ENCODE measurements at places on chromosomes 5 and 9.

GRCh38 chr9:116377179-116377798 lies 223.7 kb downstream of the PAPPA start:
- DNase-seq = no peak

- DNase-seq = no peak
These were observed 1.4 kb downstream of the MEF2C start for GRCh38 chr5:88881571-88881971.

- DNase-seq = no peak
These were observed 66.7 kb downstream of the KCNIP1 start for GRCh38 chr5:170570476-170570875.

- DNase-seq = no peak
These were observed 78.9 kb downstream of the GALNT10 start for GRCh38 chr5:154269414-154269813.

- no peak for DNase-seq
These were observed 38.0 kb upstream of the FOXI1 start for GRCh38 chr5:170067574-170068170.

DNA sequence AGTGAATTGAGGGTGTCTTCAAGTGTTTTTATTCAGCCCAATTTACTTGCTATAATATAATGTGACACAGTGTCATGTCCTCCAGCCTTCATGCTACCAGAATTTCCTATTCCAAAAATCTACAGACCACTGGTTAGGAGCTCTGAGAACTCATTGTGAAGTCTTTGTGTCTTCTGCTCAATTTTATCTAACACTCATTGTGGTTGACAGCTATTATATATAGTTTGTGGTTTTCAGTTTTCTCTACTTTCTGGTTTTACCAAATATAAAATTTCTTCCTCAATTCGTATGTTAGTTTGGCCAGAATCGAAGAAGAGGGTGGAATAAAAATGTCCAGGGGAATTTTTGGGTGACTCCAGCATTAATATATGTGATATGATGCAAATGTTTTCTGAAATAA lies 509.3 kb upstream of the NUDT12 start:
- DNase-seq = no peak

GRCh38 chr5:178940569-178941360 lies at the start of gene ZNF454:
ZNF454 (plus strand) TSS chr5:178941198; CDS start chr5:178942792, 1,594 bp downstream.
- no peak for DNase-seq

DNA sequence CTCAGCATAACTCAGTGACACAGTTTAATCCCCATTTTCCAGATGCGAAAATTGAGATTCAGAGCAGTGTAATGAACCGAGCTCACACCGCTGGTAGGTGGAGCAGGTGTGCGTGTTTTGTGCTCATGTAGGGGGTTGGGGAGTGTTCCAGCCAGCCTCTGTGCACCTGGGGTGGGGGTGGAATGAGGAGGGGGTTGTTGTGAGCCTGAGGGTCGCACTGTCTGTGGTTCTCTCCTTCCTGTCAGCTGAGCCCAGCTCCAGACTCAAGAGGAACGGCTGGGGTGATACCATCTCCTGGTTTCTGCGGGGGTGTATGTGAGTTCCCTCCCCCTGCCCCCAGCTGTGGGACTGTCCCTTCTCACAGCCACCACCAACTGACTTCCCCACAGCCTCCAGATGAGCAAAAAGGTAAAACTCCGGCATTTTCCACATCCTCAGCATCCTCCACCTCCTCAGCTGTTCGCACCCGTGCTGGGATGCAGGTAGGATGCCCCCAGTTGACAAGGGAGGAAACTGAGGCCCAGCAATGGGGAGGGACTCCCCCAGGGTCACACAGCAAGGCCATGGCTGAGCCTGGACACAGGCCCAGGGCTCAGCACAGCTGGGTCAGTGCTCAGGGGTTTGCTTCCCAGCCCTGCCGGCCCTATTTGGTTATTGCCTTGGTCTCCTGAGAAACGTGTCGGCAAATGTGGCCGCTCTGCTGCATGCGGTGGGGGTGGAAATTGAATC lies 2.1 kb downstream of the SH2D3C start:
- peak; percentile 57 for DNase-seq

DNA sequence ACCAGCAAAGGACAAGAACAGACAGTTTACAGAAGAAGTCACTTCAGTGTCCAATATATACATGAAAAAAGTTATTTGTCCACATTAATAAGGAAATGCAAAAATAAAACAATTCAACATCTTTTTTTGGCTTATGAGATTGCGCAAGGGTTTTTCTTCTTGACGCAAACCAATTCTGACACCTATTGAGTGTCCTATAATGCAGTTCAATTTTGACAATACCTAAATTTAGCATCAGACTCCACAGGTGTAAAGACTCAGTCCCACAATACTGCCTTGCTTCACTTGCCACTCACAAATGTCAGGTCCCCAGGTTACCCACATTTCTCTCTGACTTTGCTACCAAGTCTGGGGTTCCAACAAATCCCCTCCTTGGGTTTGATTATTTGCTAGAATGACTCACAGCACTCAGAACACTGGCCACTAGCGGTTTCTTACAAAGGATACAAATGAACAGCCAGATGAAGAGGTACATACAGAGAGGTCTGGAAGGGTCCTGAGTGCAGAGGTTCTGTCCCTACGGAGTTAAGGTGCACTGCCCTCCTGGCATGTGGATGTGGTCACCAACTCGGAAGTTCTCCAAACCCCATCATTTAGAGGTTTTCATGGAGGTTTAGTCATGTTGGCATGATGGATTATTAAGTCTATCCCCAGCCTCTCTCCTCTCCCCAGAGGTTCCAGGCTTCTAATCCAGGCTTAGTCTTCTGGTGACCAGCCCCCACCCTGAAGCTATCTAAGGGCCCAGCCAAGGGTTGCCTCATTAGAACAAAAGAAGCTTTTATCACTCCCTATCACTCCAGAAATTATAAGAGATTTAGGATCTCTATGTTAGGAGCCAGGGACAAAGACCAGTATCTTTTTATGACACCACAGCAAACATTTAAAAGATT lies 27.0 kb upstream of the SLC22A5 start:
- no peak for DNase-seq

GRCh38 chr9:94805585-94805984 lies 79.1 kb downstream of the AOPEP start:
- no peak for DNase-seq

DNA sequence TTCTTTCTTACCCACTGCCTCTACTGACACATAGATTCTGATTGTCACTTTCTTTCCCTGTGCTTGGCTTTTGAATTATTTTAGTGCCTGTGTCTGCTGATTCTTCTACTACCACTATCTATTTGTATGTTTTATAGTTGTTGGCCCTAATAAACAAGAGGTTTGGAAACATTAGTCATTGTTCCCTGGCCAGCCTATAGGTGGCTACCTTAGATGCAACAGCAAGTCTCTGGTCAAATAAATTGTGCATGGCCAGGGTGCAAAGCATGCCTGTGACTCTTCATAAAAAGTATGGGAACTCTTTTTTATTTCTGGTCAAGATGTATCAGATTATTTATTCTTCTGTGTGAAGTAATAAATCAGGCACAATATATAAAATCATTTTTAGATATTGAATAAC lies 124.4 kb downstream of the PLK2 start:
- DNase-seq = no peak
